Right cardiac atrium (tissue), 5 donors: ENCODE measurements at places on chromosomes 3 and 15. TPM values are rescaled to one million over a fixed set of nuclear protein-coding genes. Genes with fewer than 3 reads are reported as not detected.

DNA sequence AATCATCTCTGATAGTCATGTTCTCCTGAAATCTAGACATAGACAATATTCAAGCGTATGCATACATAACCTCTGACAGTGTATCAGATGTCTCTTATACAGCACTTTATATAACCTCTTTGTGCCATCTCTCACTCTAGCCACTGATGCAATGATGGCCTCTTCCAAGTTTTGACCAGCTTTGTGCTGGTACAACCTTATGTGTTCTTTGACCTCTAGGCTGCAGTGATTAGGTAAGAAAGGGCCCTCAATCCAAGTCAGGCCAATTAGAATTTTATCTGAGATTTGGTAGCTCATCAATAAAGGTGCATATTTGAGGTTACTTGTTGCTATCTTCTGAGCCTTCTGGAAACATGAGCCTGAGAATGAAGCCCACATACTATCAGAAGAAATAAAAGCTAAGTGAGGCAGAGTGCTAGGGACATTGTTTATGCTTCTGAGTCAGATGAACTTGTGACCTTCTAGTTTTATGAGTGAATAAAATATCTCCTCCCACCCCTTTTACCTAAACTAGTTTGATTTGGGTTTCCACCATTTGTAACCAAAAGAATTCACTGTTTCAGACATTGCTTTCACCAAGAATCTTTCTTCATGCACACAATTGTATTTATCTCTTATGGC lies 283.2 kb upstream of the SUCLG2 start:
- DNase-seq, result no peak

The TAGLN3 gene
- polyA plus RNA-seq, result 0.52 TPM

- no peak for DNase-seq
Observed at GRCh38 chr3:89504432-89504831, 397.0 kb downstream of the EPHA3 start.

DNA sequence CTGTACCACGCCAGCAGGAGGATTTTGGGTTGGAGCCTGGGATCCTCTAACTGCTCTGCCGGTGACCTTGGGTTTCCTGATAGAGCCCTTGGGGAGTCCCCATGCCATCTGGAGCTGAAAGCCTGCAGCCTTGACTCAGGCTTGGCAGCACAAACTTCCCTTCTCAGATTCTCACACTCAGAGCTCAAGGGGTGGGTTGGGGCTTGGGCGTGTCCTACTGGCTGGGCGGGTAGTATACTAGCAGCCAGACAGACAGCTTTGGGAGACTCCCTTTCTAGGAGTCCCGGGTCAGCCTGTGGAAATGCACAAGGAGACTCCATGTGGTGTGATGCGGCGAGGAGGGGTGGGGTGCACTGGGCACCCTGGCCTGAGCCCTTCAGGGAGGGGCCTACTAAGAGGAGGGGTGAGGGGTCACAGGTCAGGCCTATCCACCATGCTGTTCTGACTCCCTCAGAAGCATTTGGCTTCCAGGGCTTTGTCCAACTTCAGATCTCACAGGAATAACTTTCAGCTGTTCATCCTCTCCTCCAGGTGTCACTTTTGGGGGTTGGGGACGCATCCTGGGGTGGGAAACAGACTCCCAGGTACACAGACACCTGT lies 21.6 kb upstream of the PLXNA1 start:
- DNase-seq, result peak; percentile 94

DNA sequence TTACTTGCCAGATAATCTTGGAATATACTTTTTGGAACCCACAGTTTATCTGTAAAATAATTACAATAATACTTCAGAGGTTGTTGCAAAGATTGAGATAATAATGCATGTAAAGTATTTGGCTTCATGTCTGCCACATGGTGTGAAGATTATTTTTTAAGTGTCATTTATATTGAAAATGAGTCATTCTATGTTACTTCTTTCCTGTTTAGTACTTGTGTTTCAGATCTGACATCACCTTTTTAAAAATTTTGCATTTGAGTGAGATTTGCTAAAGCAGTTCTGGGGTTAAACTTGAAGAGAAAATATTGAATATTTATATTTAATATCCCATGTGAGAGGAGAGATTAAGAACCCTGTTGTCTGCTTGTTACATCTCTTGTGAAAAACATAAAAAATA lies 31.2 kb downstream of the IQGAP1 start:
- DNase-seq, result no peak

The PLIN1 gene
- 38.8 TPM for polyA plus RNA-seq

The KCNAB1 gene
- 1.6 TPM for polyA plus RNA-seq
